ENCODE measurements at places on chromosomes 3 and 15.

- DNase-seq, result peak; percentile 50
Measured at GRCh38 chr15:77030048-77030927, 35.4 kb downstream of the PSTPIP1 start.

GRCh38 chr3:32998631-32999451 is 47.4 kb downstream of the CCR4 start:
- DNase-seq, result no peak

DNA sequence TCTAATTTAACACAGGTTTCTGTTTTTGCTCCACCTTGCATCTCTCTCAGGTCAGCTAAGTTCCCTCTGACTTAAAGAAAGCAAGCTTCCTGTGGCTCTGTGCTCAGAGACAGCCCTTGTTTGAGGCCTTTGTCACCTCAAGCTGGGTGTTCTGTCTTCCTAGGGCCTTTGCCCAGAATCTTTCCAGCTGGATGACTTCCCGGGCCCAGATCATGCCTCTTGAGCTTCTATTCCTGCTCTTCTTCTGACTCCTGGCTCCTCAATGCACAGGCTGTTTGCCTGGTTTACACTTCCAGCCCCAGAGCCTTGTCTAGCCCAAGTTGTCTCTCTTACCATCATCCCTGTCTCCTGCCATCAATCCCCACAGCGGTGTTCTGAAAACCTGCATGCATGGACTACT is 300.6 kb downstream of the VPS13C start:
- DNase-seq, result no peak

DNA sequence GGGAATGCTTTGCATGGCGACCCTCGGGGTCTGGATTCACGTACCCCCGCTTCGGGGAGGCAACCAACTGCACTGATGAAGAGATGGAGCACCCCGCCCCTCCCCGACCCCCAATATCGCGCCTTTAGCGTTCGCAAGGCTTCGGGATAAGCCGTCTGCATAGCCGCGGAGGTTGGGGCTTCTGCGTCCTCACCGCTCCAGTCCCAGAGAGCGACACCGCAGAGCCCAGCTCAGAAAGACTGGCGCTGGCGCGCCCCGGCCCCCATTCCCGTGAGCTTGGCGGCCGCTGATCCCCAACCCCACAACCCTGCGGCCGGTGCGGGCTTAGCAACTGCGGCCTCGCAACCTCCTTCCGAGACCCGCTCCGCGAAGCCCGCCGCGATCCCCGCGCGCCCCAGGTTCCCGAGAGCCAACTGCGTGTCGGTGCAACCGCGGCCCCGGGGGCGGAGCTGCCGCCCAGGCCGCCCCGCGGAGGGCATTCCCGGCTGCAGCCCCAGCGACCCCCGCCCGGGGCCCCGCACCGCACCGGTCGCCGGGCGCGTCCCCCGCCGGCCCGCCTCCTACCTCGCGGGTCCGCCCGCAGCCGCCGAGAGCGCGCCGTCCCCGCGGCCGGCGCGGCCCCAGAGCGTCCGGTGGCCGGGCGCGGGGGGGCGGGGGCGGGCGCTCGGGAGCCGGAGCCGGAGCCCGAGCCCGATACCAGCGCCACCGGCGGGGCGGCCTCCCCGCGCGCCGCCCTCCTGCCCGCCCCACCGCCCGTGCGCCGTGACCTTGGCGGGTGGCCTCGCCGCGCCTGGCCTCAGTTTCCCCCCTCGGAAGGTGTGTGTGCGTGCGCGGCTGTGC is 79.5 kb downstream of the IQSEC1 start:
- DNase-seq, result peak; percentile 81

- DNase-seq, result no peak
Measured at GRCh38 chr3:64861684-64862083, 173.9 kb upstream of the ADAMTS9 start.

All from eye (tissue), 1 donor.